ENCODE measurements at places on chromosomes 7 and 10. TPM values are rescaled to one million over a fixed set of nuclear protein-coding genes. Genes with fewer than 3 reads are reported as not detected.

DNA sequence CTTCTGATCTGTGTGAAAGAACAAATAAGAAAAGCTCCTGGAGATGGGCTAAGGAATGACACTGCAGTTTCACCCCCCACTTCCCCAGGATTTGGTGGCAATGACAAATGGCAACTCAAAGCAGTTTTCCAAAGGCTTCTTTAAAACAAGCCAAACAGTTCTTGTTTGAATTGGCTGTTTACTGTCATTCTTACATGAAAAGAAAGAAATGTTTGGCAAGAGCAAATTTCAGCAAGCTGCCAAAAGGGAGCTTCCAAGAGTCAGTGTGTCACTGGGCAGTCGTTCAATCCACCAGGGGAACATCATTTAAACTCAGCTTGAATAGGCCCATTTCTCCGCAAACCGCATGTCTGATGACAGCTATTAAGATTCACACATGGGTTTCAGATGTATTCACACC is 119.0 kb upstream of the RHOBTB1 start:
- DNase-seq = no peak

DNA sequence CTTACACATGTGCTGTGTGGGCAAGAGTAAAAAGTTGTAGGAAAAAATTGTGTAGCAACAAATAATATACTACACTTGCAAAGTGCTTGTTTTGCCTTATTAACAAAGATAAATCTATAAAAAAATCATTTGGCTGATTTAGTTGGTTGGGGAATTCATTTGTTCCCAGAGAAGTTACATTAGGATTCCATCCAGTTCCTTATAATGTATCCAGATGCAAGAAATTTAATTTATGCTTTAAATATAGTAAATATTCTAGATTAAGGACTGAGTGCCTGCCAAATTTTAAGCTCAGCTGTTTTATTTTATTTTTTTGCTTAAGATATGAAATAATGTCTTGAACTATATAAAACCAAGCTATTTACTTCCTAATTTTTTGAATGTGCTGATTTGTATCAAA is 1169.9 kb downstream of the NXPH1 start:
- DNase-seq = no peak

DNA sequence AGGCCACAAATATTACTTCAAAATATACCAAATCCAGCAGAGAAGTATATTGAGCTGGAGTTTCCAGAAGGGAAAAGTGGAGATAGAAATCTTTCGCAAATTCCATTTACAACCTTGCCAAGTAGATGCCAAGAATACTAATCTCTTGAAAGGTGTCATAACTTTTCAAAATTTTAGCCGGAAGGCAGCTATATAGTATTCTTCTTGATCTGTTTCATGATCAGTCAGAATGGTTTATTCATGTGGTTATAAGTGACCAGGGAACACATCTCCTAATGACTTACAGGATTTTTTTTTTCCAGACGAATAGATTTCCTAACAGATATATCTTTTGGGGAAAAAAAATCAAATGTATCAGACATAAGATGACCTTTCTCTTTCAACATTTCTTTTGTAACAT is 270.7 kb downstream of the TSPAN12 start:
- DNase-seq = no peak

DNA sequence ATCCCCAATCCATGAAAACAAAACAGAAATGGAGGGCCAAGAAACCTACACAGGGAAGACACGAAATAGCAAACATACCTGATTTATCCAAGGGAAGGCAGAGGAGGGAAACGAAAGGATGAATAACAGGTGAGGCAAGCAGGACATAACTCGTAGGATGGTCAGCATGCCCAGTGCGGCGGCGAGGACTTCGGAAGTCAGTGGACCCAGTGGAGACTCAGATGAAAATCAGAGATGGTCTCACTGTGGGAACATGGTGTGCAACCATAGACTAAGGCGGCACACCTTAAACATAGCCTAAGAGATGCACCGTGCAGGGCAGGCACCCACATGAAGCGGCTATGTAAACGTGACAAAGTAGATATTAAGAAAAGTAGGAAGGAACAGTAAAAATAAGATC is 157.5 kb downstream of the MGMT start:
- DNase-seq = no peak

Gene FGFR2
- total RNA-seq = 53.6 TPM

Gene OPALIN
- total RNA-seq = not detected

Gene IGFBP3
- total RNA-seq = 221 TPM

DNA sequence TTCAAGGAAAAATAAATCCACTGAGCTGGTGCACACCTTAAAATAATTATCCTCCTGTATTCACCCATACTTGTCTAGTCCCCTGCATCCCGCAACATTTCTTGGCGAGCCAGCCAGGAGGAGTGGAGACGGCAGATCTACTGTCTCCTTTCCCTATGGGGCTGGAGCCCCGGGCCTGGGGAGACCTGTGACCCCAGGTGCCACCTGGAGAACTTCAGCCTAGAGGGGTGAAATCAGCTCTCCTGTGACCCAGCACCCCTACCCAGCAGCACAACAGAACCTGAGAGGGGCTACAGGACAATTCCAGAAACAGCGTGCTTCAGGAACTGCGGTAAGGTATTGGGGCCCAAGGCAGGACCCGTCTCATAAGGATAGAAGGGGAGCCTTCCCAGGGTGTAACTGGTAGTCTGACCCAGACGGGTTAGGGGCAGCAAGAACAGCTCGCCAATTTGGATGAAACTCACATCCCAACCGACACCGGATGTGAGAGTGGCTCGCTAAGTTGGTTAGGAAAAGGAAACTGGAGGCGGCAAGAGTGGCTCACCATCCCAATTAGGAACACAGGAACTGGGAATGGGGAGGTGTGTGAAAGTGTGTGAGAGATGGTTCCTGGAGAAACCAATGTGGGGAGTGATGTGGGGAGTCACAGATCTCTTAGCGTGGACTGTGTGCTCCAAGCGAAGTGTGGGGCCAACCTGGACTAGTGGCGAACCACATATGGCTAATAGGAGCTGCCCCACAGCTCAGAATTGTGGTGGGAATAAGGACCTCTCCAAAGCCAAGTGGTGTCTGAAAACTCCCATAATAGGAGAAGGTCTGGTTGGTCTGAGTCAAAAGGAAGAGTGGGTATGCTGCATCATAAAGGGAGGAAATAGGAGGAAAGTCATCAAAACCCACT is 15.1 kb upstream of the DENND2A start:
- no peak for DNase-seq

GRCh38 chr7:12945901-12946300 is 258.5 kb downstream of the ARL4A start:
- DNase-seq = no peak
